ENCODE measurements at places on chromosomes 4 and X.

DNA sequence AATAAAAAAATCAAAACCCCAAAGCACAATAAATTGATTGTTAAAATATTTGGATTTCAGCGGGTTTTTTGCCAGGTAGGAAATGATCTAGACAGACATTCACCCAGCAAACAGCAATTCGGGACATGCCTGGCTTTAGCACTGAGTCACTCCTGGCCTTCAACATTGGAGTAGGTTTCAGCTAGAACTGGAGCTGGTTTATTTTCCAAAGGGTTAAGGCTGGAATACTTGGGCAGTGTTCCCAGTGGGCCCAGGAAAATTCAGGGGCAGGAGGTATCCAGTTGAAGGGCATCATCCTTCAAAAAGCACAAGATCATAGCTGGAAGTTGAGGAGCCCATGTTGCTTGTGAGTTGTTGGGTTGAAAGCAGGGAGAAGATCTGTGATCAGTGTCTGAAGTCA, 41.0 kb downstream of the TXLNG start:
- no peaks in the 10 kb centered on the region for H3K4me1 ChIP-seq
- peaks cover 30% of the 10 kb centered on the region for H3K36me3 ChIP-seq
- DNase-seq: no peak
- no peaks in the 10 kb centered on the region for H3K27me3 ChIP-seq
- no peak overlapping the region for H3K4me3 ChIP-seq

DNA sequence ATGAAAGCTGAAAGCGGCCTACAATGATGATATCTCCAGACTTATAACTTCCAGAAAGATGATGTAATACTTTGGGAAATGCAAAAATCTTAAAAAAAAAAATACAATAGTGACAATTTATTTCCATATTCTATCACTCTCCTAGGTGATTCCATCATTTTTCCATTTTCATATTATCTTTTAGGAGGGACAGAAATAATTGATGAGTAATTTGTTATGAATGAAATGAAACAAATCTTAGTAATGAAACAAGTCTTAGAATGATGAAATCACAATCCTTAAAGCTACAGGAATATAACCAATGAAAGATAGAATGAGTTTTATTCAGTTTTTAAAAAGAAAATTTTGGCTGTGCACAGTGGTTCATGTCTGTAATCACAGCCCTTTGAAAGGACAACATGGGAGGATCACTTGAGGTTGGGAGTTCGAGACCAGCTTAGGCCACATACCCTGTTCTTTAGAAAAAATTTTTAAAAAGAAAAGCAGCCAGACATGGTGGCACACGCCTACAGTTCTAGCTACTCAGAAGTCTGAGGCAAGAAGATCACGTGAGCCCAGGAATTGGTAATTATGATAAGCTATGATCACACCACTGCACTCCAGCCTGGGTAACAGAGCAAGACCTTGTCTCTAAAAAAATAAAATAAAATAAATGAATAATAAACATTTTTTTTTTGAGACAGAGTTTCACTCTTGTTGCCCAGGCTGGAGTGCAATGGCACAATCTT, 21.7 kb downstream of the CLOCK start:
- no peak overlapping the region for H3K4me3 ChIP-seq
- no peaks in the 10 kb centered on the region for H3K27me3 ChIP-seq
- DNase-seq: no peak
- no peaks in the 10 kb centered on the region for H3K4me1 ChIP-seq

DNA sequence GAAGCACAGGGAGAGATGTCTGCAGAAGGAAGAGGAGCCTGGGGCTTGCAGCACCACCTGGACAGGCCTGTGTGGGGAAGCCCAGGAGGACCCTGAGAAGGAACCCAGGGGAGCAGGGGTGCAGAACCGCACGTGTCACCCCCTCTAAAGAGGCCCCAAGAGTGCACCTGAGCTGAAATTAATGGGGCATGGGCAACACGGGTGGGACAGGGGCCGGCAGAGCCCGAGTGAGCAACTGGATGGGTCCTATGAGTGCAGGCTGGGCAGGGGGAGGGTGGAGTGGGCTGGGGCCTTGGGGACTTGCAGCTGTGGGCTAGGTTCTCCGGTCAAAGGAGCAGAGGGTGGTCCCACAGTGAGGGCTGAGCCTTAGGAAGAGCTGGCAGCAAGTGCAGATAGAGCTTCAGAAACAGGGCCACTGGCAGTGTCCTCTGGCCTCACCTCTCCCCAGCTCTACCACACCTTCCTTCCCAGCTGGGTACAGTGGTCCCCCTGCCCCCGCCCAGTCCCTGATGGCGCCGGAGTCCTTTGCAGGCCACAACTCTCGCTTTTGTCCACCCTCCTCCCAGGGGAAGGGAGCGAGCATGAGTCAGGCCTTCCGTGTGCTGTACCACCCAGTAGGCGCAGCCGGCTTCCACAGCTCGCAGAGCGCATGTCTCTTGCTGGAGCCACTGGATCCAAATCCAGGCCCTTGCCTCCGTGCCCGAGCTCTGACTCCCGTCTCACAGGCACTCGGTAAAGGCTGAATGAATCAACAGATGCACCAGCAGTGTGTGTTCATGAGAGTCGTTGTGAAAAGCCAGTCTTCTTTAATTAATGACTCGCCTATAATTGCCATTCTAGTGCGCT, 131.6 kb downstream of the HMX1 start:
- no peak overlapping the region for H3K27ac ChIP-seq
- H3K27me3 ChIP-seq: no peaks in the 10 kb centered on the region
- H3K4me1 ChIP-seq: no peaks in the 10 kb centered on the region
- no peak overlapping the region for H3K4me3 ChIP-seq

DNA sequence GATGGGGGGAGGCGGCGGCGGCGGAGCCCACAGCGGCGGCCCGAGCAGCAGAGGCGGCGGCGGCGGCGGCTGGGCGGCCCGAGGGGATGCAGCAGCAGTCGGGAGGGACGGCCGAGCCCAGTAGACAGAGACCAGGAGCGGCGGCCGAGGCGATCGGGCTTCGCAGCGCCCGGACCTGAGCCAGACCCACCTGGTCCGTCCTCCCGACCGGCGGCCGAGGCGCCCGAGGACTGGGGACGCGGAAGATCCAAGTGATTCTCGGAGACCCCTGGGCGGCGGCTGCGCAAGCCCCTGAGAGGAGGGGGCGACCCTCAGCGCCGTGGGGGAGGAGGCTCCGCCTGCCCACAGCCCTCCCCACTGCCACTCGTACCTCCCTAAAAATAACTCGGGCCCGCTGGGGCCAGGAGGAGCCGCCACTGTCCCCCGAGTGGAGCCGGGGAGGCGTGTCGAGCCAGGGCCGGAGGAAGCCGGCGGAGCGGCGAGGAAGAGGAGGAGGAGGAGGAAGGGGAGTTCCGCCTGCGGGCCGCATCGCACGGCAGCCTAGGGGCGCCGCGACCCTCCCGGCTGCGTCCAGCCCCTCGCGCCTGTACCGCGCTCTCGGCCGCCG, 608 bp downstream of the RAPGEF2 start:
- peak overlapping the region; percentile 80 for H3K27ac ChIP-seq
- H3K27me3 ChIP-seq: peaks cover 4% of the 10 kb centered on the region
- H3K4me1 ChIP-seq: peaks cover 33% of the 10 kb centered on the region
- peak; percentile 45 for DNase-seq
- H3K36me3 ChIP-seq: no peaks in the 10 kb centered on the region

- H3K4me3 ChIP-seq: no peak overlapping the region
- no peaks in the 10 kb centered on the region for H3K36me3 ChIP-seq
- no peak overlapping the region for H3K27ac ChIP-seq
- H3K27me3 ChIP-seq: peaks cover 2% of the 10 kb centered on the region
Observed at GRCh38 chr4:82780752-82781231, 17.8 kb downstream of the SCD5 start.

GRCh38 chr4:772776-773175, 53.2 kb downstream of the CPLX1 start:
- peaks cover 40% of the 10 kb centered on the region for H3K36me3 ChIP-seq
- no peak overlapping the region for H3K27ac ChIP-seq
- H3K27me3 ChIP-seq: no peaks in the 10 kb centered on the region
- peaks cover 9% of the 10 kb centered on the region for H3K4me1 ChIP-seq
- H3K4me3 ChIP-seq: no peak overlapping the region
- no peak for DNase-seq

DNA sequence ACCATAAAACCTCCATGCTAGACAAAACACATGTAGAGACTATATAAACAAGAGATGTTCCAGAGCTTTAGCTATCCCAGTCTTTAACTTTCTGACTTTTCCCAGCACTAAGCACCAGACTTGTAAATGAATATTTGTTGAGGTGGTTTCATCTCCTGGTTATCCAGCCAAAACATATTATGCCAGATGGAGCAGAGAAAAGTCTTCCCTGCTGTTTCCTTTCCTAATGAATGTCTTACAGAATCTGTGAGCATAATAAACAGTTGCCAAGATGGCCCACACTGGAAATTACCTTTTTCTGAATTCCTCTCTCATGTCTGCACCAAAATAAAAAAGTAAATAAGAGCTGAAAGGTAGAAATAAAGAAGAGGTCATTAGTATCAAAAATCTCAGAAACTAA, 159.2 kb downstream of the TECRL start:
- H3K27ac ChIP-seq: no peak overlapping the region
- no peak overlapping the region for H3K4me3 ChIP-seq
- DNase-seq: no peak
- H3K36me3 ChIP-seq: no peaks in the 10 kb centered on the region
- no peaks in the 10 kb centered on the region for H3K27me3 ChIP-seq

- no peaks in the 10 kb centered on the region for H3K27me3 ChIP-seq
- no peak overlapping the region for H3K4me3 ChIP-seq
- H3K4me1 ChIP-seq: no peaks in the 10 kb centered on the region
- no peak for DNase-seq
- H3K27ac ChIP-seq: no peak overlapping the region
Observed at GRCh38 chrX:141142946-141143345, 34.0 kb downstream of the LDOC1 start.

DNA sequence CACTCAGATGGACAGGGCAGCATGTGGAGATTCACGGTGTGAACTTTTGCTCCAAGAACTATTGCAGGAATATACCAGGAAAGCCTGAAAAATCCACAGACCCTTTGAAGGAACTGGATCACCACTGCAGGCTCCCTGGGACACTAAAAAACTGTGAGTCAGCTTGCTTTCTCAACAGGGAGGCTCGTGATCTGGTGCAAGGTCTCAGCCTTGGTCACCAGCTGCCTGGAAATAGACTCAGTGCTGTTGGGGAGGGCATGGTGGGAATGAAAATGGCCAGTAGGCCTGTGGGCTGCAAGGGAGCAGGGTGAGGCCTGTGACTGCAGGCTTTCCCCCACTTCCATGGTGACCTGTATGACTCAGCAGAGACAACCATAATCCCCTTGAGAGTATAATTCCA, 426.4 kb upstream of the RPS6KA3 start:
- no peaks in the 10 kb centered on the region for H3K36me3 ChIP-seq
- no peaks in the 10 kb centered on the region for H3K4me1 ChIP-seq
- DNase-seq: no peak
- no peak overlapping the region for H3K4me3 ChIP-seq
- no peaks in the 10 kb centered on the region for H3K27me3 ChIP-seq

DNA sequence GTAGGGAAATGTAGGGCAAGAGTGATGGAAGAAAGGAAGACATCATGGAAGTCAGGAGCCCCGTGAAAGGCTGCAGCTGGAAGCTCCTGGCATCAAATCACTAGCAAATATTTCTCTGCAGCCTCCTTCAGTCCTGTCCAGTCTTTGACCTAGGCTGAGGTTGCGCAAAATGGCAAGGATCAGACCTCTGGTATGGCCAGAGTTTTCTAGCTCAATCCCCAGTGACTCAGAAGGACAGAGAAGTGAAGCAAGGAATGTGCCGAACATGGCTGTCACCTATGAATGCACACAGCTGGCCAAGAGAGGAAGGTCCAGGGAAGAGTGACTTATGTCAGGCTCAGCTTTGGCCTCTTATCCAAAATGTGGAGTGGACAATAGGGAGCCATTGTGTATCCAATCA, 71.1 kb upstream of the PHOX2B start:
- no peaks in the 10 kb centered on the region for H3K36me3 ChIP-seq
- peaks cover 5% of the 10 kb centered on the region for H3K27me3 ChIP-seq
- H3K4me1 ChIP-seq: no peaks in the 10 kb centered on the region
- no peak for DNase-seq

- no peak for DNase-seq
- H3K4me3 ChIP-seq: no peak overlapping the region
- no peak overlapping the region for H3K27ac ChIP-seq
- H3K4me1 ChIP-seq: no peaks in the 10 kb centered on the region
- H3K36me3 ChIP-seq: no peaks in the 10 kb centered on the region
- no peaks in the 10 kb centered on the region for H3K27me3 ChIP-seq
Observed at GRCh38 chrX:133958997-133959688, 26.3 kb downstream of the GPC3 start.

DNA sequence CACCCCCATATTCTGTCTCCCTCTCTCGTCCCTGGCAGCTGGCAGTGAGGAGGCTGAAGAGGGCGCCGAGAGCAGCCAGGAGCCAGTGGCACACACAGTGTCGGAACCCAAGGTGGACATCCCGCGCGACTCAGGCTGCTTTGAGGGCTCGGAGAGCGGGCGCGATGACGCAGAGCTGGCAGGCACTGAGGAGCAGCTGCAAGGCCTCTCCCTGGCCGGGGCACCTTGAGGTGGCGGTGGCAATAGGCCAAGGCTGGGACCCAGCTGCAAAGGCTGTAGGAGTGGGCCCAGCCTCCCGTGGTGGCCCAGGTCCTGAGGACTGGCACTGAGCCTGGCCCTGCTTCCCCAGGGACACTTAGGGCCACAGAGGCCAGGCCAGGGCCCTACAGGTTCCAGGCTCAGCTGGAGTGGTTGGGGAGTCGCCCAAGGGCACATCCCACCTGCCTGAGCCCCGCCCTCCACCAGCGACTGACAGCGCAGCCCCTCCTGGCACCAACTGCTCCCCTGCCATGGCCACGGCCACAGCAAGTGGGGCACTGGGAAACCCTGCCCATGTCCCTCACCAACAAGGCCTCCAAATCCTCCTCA, 13.9 kb downstream of the SASH3 start:
- H3K4me1 ChIP-seq: peaks cover 4% of the 10 kb centered on the region
- no peaks in the 10 kb centered on the region for H3K27me3 ChIP-seq
- no peak overlapping the region for H3K4me3 ChIP-seq
- peaks cover 61% of the 10 kb centered on the region for H3K36me3 ChIP-seq

DNA sequence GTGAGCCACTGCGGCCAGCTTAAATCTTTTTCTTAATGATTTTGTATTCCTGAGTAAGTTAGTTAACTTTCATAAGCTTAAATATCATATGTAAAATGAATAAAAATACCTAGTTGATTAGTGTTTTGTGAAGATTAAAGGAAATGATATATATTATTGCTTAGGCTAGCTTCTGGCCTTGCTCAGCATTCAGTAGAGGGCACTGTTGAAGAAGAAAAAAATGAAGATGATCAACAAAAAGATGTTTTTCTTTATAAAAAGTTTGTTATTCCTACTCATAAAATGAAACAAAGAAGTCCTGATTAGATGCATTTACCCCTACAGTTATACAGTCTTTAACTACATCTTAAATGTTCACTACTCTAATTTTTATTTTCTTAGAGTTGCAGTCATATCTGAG, 797.7 kb downstream of the RAPGEF2 start:
- no peaks in the 10 kb centered on the region for H3K27me3 ChIP-seq
- no peaks in the 10 kb centered on the region for H3K4me1 ChIP-seq
- H3K27ac ChIP-seq: no peak overlapping the region
- H3K36me3 ChIP-seq: no peaks in the 10 kb centered on the region
- no peak for DNase-seq
- no peak overlapping the region for H3K4me3 ChIP-seq

DNA sequence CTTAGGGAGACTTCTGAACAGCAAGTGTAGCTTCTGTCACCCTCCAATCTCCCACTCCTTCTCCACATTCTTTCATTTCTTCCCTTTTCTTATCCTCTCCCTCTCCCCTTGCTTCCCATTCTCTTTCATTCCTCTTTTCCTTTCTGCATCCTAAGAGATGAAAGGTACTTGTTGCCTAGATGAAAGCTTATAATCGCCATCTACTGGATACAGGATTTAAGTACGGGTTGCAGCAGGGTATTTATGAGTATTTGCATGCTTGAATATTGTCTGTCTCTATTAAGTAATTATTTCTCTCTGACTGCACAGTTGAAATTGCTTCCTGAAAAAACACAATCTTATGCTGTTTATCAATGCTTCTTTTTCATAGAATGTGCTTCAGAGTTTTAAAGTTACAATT, 174.0 kb upstream of the TENT5D start:
- H3K36me3 ChIP-seq: no peaks in the 10 kb centered on the region
- no peaks in the 10 kb centered on the region for H3K27me3 ChIP-seq
- H3K4me1 ChIP-seq: no peaks in the 10 kb centered on the region
- no peak overlapping the region for H3K4me3 ChIP-seq
- no peak overlapping the region for H3K27ac ChIP-seq

All from CD4-positive, CD25-positive, alpha-beta regulatory T cell (primary cell).